ENCODE measurements at places on chromosomes 5 and 9.

- DNase-seq = no peak
Measured at GRCh38 chr9:107542411-107543157, 53.0 kb upstream of the KLF4 start.

GRCh38 chr5:178496642-178497041 is 93.6 kb downstream of the COL23A1 start:
- DNase-seq = no peak

DNA sequence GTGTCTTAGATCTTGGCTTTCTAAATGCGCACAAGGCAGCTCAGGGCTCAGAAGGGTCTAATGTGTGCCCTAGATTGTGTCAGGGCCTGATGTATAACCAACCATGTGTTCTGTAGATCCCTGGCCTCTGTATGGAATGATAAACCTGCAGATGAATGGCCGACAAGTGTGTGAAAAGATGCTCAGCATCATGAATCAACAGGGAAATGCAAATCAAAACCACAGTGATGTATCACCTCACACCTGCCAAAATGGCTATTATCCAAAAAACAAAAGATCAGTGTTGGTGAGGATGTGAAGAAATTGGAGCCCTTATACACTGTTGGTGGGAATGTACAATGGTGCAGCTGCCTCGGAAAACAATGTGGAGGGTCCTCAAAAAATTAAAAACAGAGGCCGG is 489.8 kb downstream of the SEMA5A start:
- DNase-seq = no peak

- no peak for DNase-seq
Measured at GRCh38 chr9:15239816-15240215, 67.2 kb downstream of the TTC39B start.

DNA sequence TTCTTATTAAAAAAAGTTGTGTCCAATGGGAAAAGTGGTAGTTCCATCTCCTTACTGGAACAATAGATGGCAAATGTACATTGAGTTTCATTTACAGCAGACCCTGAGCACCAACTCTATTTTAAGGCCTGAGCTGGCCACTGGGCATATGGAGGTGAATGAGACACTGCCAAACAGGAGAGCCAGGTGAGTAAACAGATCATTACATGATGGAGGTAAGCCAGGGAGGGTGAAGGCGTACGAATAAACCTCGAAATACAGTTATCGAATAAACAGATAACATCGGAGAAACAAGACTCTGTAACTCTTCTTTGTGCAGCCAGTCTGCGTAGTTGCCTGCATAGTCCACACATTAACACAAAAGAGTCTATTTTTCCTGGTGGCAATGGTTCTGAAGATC is 446.4 kb upstream of the KLF4 start:
- no peak for DNase-seq
